ENCODE measurements at places on chromosomes 3 and 15.

DNA sequence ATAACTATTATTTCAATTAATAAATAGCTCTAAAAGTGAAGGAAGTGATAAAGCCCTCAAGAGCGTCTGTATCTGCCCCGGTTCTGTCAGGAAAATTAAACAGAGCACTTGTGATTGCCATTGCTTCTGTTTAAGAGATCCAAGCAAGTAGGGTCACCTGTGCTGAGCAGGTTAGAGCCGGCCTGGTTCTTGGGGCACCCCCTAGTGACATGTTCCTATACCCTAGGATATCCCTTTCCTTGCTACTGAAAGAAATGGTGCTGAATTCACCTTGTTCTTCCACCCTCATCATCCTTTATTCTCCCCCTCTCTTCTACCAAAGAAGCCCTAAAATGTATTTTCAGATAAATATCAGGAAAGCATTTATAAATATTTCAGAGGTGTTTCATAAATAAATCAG lies 323.5 kb downstream of the RORA start:
- peak; percentile 32 for DNase-seq

DNA sequence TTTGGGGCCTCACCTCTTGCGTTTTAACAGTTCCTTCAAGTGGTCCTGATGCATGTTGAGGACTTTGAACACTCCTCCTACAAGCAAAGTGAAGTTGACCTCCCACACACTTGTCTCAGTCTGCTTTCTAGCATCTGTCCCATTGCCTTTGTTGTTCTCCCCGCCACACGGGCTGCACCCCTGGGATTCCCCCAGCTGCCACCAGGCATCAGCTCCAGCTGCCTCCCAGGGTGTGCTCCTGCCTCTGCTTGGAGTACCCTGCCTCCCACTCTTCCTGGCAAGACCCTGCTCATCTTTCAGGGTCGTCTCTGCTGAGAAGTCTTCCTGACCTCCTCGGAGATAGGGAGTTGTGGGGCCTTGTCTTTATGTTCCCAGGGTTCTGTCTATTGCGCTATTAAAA lies 52.2 kb downstream of the IGF1R start:
- DNase-seq: no peak

- no peak for DNase-seq
These were observed 64.9 kb downstream of the SGO1 start for GRCh38 chr3:20121088-20121487.

GRCh38 chr3:104582092-104582491 lies 784.6 kb upstream of the ALCAM start:
- DNase-seq: no peak

GRCh38 chr15:53693729-53694475 lies 65.6 kb downstream of the WDR72 start:
- DNase-seq: no peak

DNA sequence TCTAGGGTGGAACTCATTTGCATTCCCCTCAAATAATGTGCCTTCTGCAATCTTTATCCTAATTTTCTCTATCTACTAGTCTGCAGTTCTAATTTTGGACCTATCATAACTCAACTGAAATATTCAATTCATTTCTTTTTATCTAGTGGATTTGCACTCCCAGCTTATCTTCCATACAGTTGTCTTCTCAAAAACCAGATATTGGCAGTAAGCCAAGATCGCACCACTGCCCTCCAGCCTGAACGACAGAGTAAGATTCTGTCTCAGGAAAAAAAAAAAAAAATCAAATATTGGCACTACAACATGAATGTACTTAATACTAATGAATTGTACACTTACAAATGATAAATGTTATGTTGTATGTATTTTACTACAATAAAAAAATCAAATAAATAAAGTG lies 18.0 kb upstream of the CHMP2B start:
- no peak for DNase-seq

DNA sequence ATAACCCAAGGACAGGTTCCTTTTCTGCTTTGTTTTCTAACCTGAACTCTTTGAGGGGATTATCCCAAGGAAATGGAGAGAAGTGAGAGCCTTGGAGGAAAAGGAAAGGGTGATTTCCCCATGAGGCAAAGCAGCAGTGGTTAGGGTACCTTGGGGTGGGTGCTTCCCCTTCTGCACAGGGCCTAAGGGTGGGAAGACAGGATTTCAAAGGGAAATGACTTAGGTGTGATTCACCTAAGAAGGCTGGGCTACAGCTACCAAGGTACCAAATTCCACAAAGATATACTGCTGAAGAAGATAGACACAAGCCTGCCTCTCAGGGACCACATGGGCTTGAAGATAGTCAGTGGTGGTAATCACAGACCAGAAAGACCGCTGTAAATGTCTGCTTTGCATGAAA lies 325.3 kb upstream of the DPH6 start:
- DNase-seq: no peak

GRCh38 chr3:194009019-194009418 lies 126.9 kb upstream of the HES1 start:
- DNase-seq: no peak

DNA sequence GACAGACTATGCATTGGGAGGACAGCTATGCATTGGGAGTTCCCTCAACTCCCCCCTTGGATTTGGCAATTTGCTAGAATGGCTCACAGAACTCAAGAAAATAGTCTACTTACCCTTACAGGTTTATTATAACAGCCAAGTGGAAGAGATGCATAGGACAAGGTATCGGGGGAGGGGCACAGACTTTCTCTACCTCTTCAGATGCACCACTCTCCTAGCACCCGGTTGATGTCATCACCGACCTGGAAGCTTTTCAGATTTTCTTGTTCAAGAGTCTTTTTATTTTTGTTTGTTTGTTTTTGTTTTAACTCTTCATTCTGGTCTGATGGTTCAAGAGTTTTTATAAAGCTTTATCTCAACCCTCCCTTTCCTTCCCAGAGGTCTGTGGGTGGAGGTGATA lies 20.7 kb upstream of the ADAMTS9 start:
- DNase-seq: no peak

GRCh38 chr15:71136159-71136783 lies 21.0 kb downstream of the THSD4 start:
- no peak for DNase-seq

DNA sequence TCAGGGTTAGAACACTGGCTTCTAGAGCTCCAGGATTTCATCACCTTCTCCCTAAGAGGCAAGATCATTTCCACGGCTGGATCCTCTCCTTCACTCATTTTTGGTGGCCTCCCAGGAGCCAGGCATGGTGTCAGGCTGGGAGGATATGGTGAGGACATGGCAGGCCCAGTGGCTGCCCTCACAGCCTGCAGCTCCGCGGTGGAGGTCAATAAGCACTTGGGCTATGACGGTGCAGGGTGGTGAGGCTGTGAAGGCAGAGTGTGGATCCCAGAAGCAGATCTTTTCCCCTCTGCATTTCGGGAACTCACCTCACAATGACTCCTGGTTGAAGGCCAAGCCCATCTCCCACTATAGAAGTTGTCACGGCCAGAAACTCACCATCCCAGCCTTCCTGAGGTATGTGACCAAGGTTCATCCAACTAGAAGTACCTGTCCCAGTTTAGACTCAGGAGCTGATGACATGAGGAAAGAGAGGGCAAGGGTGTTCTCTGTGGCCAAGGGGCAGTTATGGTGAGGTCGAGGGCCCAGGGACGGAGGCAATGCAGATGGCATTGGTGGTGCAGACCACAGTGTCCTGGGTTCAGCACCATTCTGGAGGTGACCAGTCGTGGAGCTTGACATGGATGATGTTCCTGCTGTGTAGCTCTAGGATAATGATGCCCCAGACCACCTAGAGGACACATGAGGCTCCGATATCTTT lies 100.1 kb upstream of the SMAD3 start:
- no peak for DNase-seq

GRCh38 chr3:129282727-129283327 lies 4.2 kb downstream of the HMCES start:
- DNase-seq: no peak

DNA sequence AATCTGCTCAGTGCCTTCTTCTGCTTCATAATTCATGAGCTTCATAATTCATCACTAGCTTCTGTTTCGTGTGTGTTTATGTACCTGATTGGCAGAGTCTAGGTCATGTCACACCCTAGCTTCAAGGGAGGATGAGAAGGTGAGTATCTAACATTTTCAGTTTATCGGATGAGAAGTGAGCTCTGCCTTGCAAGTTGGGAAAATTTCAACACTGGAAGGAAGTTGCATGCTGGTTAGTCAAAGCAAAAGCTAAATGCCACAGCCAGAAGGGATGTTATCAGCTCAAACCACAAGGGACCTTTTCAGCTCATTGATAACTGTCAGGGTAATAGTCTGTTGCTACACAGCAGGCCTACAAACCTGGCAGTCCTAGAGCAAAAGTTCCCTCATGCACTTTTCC lies 7.3 kb upstream of the TNFSF10 start:
- no peak for DNase-seq

DNA sequence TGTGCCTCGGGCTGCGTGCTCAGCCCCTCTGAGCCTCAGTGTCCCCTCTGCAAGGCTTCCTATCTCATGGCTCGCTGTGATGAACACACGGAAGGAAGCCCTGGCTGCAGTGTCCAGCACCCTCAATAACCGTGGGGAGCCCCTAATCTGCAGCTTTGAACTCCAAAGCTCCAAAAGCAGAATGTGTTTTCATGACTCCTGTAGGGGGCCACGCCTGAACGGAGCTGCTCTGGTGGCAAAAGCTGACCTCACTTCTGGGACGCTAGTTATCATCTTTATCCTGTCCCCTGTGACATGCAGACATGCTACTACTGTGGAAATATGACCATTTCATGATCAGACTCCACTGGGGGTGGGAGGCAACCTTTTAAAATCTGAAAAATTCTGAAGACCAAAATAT lies 98.8 kb downstream of the SEC22A start:
- DNase-seq: no peak
